ENCODE measurements at places on chromosomes 12 and 14.
A peak's percentile ranks its signal among the peaks of the same experiment; 100 is the strongest.

GRCh38 chr12:108699955-108700563, 31.3 kb downstream of the CORO1C start:
- DNase-seq, result no peak

DNA sequence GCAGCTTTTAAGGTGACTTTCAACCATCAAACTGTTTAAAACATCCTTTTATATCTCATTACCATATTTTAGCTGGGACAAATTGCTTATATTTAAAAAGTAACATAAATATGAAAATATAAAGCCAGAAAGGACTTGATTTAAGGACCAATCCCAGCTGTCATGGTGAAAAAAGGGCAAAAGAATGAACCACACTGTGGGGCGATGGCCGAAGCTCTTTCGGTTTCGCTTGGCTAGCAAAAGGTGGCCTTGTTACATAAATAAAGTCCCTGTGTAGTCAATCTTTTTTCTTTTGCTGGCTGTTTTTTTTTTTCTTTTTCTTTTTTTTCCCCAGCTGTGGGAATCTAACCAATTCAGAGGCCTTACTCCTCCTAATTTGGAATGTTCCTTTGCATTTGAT, 50.9 kb downstream of the FBXO33 start:
- DNase-seq, result no peak

DNA sequence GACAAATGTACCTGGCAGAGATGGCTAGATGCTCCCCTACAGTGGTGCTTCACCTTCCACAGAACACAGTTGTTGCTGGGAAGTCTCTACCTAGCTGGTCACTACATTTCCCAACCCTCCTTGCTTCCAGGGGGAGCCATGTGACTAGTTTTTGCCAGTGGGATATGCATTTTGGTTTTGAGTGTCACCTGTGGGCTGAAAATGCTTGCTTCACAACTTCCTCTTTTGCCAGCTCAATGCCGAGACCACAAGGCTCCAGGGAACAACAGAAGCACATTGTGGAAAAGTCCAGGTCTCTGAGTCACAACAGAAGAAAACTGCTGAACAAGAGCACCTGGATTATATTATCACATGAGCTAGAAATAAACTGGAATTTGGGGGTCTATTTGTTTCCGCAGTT, 48.5 kb upstream of the ARHGAP5 start:
- no peak for DNase-seq

DNA sequence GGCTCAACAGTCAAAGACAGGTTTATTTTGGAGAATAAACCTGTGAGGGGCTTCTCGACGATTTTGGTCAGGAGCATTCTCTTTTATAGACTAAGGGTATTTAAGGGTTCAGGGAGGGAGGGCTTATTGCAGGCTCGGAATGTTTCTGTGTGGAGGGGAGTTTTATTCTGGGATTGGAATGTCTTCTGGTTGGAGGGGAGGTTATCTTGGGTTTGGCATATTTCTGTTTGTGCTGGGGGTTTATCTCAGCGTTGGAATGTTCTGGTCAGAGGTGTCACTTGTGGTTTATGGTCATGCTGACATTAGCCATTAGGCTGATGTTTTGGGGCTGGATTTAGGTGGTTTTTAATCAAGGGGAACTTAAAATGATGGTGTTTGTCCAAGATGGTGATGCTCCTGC, 103.9 kb downstream of the SUDS3 start:
- no peak for DNase-seq

GRCh38 chr14:95418858-95419257, 97.6 kb downstream of the SYNE3 start:
- DNase-seq, result no peak

DNA sequence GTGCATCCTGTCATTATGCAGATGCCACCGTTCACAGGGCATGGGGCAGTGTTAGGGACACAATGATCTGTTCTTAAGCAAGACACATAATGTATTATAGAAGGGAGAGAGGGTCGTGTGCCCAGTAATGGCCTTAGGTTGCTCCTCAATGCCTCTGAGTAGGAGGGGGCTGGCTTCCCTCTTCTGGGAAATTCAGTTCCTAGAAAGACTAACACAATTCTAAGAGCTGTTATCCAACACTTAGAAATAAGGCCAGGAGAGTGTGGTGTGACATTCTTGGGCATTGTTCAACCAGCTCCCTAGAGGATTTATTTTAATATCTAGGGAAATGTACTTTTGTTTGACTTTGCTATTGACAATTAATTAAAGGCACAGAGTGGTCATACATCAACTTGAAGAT, 118.5 kb downstream of the ADCK1 start:
- no peak for DNase-seq

GRCh38 chr12:42056130-42056529, 88.5 kb downstream of the GXYLT1 start:
- DNase-seq, result no peak

GRCh38 chr14:37413504-37414003, 181.5 kb downstream of the FOXA1 start:
- no peak for DNase-seq

DNA sequence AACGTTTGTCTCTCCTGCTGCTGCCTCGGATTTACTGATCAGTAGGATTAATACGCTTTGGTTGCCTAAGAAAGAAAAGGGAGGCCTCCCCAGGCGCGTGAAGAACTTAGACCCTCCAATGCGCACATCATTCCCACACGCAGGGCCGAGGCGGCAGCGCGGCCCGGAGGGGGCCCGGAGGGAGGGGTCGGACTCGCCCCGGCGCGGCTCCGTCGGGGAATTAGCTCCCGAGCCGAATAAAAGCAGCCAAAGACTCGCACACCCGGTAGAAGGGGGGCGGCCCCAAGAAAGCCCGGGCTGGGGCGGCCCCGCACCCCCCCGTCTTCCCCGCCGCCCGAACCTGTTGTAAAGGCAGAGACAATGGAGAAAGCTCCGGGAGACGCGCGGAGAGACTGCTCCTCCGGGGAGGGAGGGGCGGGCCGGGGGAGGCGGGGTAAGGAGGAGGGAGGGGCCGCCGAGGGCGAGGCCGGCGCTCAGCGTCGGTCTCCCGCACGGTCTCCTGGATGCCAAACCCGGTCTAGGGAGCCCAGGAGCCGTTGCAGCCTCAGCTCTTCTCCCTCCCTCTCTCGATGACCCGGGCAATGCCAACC, at the start of gene NELL2:
Gene NELL2 (minus strand): TSS at position 362 of the 590 bp plus-strand sequence. CDS start 446 bp downstream, outside the sequence.
- peak; percentile 51 for DNase-seq

GRCh38 chr12:120453977-120454376, 7.7 kb downstream of the GATC start:
- no peak for DNase-seq

DNA sequence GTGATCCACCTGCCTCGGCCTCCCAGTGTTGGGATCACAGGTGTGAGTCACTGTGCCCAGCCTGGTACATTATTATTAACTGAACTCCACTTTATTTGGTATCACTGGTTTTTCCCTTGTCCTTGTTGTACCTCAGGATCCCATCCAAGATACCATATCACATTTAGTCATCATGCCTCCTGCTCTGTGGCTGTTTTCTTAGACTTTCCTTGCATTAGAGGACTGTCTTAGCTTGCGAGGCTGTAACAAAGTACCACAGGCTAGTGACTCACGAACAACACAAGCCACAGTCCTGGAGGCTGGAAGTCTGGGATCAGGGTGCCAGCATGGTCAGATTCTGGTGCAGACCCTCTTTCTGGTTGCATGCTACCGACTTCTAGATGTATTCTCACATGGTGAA, 12.2 kb downstream of the KLC1 start:
- DNase-seq, result no peak

- no peak for DNase-seq
These were observed 26.0 kb downstream of the TMBIM6 start for GRCh38 chr12:49767333-49767732.

- DNase-seq, result no peak
These were observed 7.6 kb upstream of the SIX1 start for GRCh38 chr14:60656686-60657455.

DNA sequence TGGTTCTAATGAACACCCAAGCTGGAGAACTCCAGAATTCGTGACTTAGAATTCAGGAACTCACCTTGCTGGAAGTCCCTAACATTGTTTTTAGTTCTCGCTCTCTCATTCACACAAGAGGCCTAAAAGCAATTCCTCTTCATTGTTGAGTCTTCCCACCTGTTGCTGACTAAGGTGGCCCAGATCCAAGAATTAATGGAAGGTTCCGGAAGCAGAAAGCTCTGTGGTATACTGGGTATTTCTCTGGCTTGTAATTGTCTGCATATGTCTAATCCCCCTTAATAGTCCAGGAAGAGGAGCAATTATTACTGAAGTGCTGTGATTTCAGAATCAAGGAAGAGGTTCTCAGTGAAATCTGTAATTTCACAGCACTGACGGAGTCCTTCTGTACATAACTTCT, 31.4 kb downstream of the TMEM233 start:
- no peak for DNase-seq

- no peak for DNase-seq
These were observed 11.7 kb upstream of the BATF start for GRCh38 chr14:75510547-75510946.

- DNase-seq, result no peak
These were observed 60.8 kb upstream of the EEA1 start for GRCh38 chr12:92989715-92990484.

DNA sequence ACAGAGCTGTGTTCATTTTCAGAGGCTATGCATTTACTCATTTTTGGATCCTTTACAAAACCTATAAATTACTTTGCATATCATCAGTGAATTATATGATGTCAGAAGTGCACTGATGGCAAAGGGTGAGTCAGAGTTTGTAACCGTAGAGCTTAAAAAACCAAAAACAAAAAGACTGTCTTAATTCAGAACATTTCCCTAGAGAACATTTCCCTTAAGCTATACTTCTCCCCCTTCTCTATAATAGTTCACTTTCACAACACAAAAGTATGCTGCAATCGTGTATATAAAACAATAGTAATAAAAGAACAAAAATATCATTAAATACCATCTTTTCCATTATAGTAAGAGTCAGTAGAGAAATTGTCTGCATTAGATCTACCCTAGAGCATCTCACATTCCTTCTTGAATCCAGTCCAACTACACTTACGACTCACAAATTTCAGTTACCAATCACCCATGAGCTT, 934.9 kb downstream of the LRFN5 start:
- no peak for DNase-seq

- no peak for DNase-seq
These were observed 64.9 kb downstream of the STXBP6 start for GRCh38 chr14:24984846-24985589.

GRCh38 chr14:80136358-80136757, 74.9 kb downstream of the DIO2 start:
- no peak for DNase-seq

Measured in stimulated activated CD8-positive, alpha-beta memory T cell treated with anti-CD3 and anti-CD28 coated beads, Interleukin-7, amount 100 ng/mL, for 4 hours (primary cell).